ENCODE measurements at places on chromosomes 11 and 22. TPM values are rescaled to one million over a fixed set of nuclear protein-coding genes. Genes with fewer than 3 reads are reported as not detected.

The KCNK4 gene
- not detected for total RNA-seq

The MRGPRE gene
- not detected for total RNA-seq

DNA sequence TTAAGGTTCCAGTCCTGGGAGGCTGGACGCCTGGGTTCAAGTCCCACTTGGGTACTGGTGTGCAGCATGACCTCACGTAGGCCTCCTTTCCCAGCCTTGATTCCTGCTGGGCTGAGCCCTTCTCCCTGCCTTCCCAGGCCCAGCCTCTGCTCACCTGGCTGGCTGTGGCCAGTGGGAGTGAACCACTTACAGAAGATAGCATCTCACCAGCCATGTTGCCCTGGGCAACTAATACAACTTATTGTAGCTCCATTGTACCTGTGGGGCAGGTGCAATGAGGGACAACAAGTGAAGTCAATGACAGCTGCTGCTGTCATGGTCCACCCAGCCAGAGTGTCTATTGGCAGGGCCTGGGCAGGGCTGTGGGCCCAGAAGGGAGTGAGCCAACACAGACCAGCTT, 48.4 kb upstream of the MPEG1 start:
- H3K4me1 ChIP-seq, result no peaks in the 10 kb centered on the region
- DNase-seq, result no peak
- H3K27me3 ChIP-seq, result no peaks in the 10 kb centered on the region
- H3K4me3 ChIP-seq, result no peak overlapping the region
- no peak overlapping the region for H3K27ac ChIP-seq

DNA sequence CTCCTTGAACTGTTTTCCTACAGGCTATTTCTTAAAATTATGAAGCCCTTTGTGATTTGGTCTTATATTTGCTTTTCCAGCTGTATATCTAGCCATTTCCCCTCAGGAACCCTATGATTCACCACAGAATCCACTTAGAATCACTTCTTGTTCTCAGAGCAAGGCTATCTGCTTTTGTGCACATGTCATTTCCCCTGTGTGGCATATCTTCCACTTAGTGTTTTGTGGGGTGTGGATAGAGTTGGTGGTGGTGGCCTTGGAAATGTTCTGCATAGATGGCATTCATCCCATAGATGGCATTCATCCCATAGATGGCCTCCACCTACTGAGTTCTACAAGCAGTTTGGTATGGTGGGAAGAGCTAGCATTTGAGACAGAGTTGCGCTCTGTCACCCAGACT, 44.7 kb downstream of the SWAP70 start:
- peak overlapping the region; percentile 63 for H3K27ac ChIP-seq
- peaks cover 1% of the 10 kb centered on the region for H3K36me3 ChIP-seq
- peaks cover 24% of the 10 kb centered on the region for H3K4me1 ChIP-seq
- DNase-seq, result no peak

The OVOL1 gene
- total RNA-seq, result 0.14 TPM

The PIWIL4 gene
- 5.4 TPM for total RNA-seq

The CD3E gene
- total RNA-seq, result 54.6 TPM

DNA sequence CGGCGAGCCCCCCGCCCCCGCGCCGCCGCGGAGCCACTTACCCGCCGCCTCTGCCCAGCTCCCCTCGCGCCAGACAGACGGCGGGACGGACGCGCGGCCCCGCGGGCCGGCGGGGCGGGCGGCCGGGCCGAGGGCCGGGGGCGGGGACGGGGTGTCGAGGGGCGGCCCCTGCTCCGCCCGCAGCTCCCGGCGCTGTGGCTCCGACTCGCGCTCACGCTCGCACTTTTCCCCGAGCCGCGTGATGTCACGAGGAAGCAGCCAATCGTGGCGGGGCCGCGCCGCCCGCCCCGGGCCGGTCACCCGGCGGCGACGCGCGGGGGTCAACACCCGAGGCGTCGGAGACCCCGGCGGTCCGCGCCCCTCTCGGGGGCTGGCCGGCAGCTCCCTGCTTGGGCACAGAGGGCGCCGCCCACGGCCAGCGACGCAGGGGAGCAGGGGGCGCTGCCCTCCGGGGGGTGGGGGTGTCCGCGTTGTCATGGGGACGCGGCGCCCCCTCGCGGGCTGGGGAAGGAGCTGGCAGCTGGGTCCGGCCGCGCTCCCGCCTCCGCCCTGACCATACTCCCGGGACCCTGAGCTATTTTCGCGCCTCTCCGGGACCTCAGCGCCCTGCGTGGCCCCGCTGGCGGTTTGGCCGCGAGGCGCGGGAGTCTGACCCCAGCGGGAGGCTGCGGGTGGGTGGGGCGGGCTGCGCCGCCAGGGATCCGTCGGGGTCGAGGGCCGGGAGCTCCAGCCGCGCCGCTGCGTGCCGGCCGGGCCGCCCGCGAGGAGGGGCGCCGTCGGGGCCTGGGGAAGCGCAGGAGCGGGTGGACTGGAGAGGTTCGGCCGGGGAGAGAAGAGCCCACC, at the start of gene CHRM4:
Gene CHRM4, minus strand, starts transcription at position 199 of the 843 bp plus-strand sequence. CDS start 5,219 bp downstream, outside the sequence.
- H3K27ac ChIP-seq, result peak within 1 kb of the TSS; percentile 43
- H3K4me3 ChIP-seq, result peak within 1 kb of the TSS; percentile 39
- H3K4me1 ChIP-seq, result peaks cover 63% of the 10 kb centered on the region

DNA sequence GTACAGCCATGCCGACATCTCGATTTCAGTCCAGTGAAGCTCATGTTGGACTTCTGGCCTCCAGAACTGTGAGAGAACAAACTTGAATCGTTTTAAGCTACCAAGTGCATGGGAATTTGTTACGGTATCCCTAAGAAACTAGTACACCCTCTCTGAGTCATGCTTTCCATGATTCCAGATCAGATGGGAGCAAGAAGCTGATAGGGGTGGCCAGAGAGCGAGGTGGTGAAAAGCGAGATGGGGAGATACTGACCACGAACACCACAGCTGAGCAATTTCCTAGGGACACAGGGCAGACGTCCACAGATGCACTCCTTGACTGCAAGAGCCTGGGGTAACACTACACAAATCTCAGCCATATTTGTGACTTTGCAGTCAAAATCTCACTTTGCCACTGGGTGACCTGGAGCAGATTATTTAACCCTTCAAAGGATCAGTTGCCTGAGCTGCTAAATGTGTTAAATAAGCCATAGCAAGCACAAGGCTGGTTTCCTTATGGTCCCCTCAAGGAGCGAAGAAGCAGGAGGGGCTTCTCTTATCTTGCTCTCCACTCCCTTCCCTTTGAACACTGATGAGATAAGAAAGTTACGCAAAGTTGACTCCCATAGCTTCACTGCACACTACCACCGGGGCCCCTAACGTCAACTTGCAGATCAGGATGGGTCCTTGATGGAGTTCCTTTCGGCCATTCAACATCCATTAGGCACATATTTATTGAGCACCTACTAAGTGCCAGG, 22.6 kb upstream of the RCN1 start:
- H3K36me3 ChIP-seq, result no peaks in the 10 kb centered on the region
- H3K27ac ChIP-seq, result no peak overlapping the region
- no peak overlapping the region for H3K4me3 ChIP-seq
- no peak for DNase-seq
- H3K27me3 ChIP-seq, result no peaks in the 10 kb centered on the region

GRCh38 chr11:95222817-95223216, 8.2 kb downstream of the SESN3 start:
- no peaks in the 10 kb centered on the region for H3K4me1 ChIP-seq
- no peak overlapping the region for H3K4me3 ChIP-seq
- H3K36me3 ChIP-seq, result peaks cover 11% of the 10 kb centered on the region
- no peaks in the 10 kb centered on the region for H3K27me3 ChIP-seq

GRCh38 chr11:60700689-60701468, 1.5 kb downstream of the MS4A8 start:
- H3K4me1 ChIP-seq, result no peaks in the 10 kb centered on the region
- no peaks in the 10 kb centered on the region for H3K36me3 ChIP-seq
- no peak overlapping the region for H3K27ac ChIP-seq
- H3K27me3 ChIP-seq, result no peaks in the 10 kb centered on the region
- no peak overlapping the region for H3K4me3 ChIP-seq
- no peak for DNase-seq

The CALCA gene
- 5.4 TPM for total RNA-seq

Measured in spleen (tissue), 13 donors.